ENCODE measurements at places on chromosomes 1 and 21.

- DNase-seq = no peak
Observed at GRCh38 chr1:165936542-165936941, 109.1 kb downstream of the UCK2 start.

DNA sequence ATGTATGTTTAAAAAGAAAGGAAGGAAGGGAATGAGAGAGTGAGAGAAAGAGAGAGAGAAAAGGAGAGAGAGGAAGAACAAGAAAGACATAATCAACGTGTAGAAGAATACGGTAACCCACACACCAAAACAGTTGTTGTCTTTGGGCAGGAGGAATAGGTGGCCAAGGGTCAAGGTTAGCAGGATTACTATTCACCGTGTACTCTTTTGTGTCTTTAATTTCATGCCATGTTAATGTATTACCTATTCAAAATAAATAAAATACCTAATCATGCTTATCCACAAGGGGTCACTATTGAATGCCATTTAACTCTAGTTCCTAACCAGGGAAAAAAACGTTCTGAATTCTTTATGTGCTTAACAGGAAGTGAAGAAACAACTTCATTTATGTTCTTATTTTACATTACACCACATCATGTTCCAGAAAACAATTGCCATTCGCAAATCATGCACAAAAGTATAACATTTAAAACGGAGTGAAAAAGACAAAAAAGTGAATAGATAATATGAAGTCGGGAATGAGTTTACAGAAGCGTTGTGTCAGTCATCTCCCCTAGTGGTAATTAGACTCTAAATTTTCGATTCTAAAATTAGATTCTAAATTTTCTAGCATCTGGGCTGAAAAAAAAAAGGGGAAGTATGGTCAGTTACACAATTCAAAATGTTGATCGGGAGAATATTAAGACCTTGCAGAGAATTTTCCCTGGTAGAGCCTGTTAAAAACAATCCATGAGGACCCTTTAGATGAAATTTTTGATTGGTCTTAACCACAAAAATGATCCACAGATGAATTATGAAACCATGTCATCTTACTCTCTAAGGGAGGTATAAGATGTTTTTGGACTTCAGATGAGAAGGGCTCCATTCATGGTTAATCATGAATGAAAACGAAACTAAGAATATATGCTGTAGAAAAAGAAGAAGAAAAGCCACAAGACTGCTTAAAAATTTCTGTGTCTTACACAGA, 700 bp upstream of the KMO start:
- DNase-seq = no peak

- DNase-seq = no peak
Observed at GRCh38 chr1:77888781-77889642, 588 bp downstream of the NEXN start.

DNA sequence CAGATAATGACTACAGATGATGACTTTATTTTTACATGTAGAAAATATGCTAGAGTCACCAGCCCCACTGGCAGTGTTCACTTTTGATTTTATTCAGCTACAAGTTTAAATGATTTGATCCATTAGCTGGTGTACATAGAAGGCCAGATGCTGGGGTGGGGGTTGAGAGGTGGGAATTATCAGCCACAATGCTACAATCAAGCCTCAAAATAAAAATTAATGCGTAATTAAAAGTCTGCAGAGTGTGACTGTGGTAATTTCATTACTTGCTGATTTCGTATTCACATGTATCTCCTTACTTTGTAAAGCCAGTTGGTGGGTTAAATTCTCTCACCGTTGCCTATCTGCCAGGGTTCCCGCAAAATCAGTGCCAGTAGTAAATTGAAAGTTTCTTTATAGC, 109.3 kb downstream of the GALNT2 start:
- DNase-seq = no peak
